ENCODE measurements at places on chromosomes 11 and 22. TPM values are rescaled to one million over a fixed set of nuclear protein-coding genes. Genes with fewer than 3 reads are reported as not detected.
A peak's percentile ranks its signal among the peaks of the same experiment; 100 is the strongest.

The TLCD5 gene
- total RNA-seq, result 1.1 TPM

GRCh38 chr11:2728663-2729332, 29.0 kb upstream of the KCNQ1OT1 start:
- no peak for DNase-seq
- H3K27ac ChIP-seq, result no peak overlapping the region
- peaks cover 13% of the 10 kb centered on the region for H3K4me1 ChIP-seq
- no peaks in the 10 kb centered on the region for H3K36me3 ChIP-seq

DNA sequence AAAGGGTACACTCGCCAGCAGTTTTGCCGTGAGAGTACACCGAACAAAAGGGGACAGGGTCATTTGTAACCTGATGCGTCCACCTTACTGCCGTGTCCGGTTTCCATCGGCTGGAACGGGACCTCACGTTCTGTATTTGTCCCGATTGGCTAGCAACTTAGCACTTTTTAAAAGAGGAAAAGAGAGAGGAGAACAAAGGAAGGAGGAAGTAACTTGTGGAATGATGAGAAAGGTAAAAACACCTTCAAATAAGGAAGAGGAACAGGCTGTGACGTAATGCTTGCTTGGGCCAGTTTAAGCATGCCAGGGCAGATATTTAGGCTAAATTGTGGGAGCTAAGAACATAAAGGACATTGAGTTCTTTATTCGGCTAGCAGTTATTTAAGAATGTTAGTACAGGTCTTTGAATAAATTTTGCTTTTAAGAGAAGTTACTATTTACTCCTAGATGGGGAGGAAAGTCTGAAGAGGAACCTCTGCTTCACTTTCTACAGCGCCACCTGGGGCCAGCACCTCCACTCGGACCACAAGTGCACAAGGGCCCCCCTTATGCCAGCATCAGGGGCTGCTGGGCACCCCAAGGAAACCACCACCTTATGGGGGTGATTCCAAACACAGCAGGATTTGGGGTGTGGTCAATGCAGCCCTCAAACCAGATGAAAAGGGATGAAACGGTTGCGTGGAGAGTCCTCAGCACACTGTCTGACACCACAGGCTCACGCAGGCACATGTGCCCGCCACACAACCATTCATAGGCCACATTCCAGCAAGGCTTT, 5.8 kb downstream of the ARSA start:
- H3K4me1 ChIP-seq, result peaks cover 16% of the 10 kb centered on the region
- peak overlapping the region; percentile 26 for H3K4me3 ChIP-seq
- peaks cover 3% of the 10 kb centered on the region for H3K27me3 ChIP-seq
- peak overlapping the region; percentile 90 for H3K27ac ChIP-seq
- no peak for DNase-seq

DNA sequence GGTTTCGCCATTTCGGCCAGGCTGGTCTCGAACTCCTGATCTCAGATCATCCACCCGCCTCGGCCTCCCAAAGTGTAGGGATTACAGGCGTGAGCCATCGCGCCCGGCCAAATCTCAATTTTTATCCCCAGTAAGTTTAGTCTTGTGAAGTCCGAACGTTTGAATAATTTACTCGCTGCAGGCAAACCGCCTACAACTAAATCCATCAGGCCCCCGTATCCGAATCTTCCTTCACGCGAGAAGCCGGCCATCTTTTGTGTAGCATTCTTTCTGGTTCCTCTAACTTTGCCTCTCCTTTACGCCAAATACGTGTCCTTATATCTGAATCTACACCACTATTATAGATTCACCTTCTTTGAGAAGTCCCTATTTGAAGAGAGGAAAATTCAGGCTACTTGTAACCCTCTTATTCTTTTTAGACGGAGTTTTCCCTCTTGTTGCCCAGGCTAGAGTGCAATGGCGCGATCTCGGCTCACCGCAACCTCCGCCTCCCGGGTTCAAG, 581 bp upstream of the EIF3L start:
- H3K36me3 ChIP-seq, result peaks cover 24% of the 10 kb centered on the region
- peaks cover 16% of the 10 kb centered on the region for H3K4me1 ChIP-seq
- DNase-seq, result no peak
- no peaks in the 10 kb centered on the region for H3K27me3 ChIP-seq
- H3K4me3 ChIP-seq, result peak overlapping the region; percentile 98

The TOB2 gene
- total RNA-seq, result 15.0 TPM

GRCh38 chr11:105670811-105671210, 60.9 kb downstream of the GRIA4 start:
- H3K4me1 ChIP-seq, result no peaks in the 10 kb centered on the region
- no peak for DNase-seq
- H3K27ac ChIP-seq, result no peak overlapping the region
- no peaks in the 10 kb centered on the region for H3K36me3 ChIP-seq
- no peaks in the 10 kb centered on the region for H3K27me3 ChIP-seq
- H3K4me3 ChIP-seq, result no peak overlapping the region

The OR51E2 gene
- total RNA-seq, result under 0.01 TPM

The HBE1 gene
- 5.5 TPM for total RNA-seq

DNA sequence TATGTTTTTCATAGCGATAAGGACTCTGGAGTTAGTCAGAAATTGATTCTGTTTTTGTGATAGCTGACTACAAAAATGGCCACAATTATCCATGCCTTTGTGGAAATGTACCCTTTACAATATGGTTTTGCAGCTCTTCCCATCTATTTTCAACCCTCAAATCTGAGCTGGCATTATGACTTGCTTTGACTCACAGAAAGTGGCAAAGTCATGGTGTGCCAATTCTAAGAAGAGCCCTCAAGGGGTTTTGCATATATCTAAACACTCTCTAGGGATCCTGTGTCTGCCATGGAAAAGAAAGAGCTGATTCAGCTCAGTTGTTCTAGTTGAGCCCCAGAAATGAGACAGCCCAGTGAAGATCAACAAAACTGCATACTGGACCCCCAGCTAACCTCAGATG, 390.5 kb upstream of the RAG2 start:
- H3K4me1 ChIP-seq, result no peaks in the 10 kb centered on the region
- no peak for DNase-seq
- no peak overlapping the region for H3K27ac ChIP-seq
- H3K27me3 ChIP-seq, result no peaks in the 10 kb centered on the region

The GP1BB gene
- 2.1 TPM for total RNA-seq

DNA sequence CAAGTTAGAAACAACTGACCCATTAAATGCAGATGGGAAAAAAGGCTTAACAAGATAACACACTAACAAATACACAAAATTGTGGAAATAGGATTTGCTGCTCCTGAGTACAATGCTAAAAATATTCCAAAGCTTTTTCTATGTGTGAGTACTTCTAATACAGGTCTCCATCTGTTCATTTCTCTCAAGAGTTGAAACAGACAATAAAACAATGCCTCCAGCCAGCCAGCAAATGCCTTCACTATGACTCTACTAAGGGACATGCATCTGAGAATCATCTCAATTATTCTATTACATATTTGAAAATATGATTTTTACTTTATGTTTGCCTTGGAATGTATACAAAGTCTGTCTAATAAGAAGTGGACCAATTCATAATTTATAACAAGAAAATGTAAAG, 119.0 kb downstream of the CADM1 start:
- H3K4me3 ChIP-seq, result no peak overlapping the region
- no peak overlapping the region for H3K27ac ChIP-seq
- no peaks in the 10 kb centered on the region for H3K36me3 ChIP-seq

DNA sequence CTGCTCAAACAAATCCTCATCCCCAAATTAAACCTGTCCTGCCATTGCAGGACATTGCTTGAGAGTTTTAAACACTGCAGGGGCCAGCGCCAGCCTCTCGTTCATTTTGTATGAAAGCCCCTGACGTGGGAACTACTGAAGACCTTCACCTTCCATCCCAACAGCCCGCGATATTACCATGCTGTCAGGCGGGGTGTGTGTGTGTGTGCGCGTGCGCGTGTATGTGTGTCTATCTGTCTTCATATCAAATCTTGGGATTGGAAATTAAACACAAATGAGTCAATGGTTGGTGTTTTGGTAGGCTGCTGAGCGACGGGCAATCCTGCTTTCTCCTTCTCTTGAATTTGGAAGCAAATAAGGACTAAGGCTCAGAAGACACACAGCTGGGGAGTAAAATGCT, 776.9 kb downstream of the TBC1D22A start:
- H3K27ac ChIP-seq, result no peak overlapping the region
- H3K4me3 ChIP-seq, result no peak overlapping the region
- no peak for DNase-seq
- H3K27me3 ChIP-seq, result no peaks in the 10 kb centered on the region

GRCh38 chr22:43867839-43868635, 5.7 kb upstream of the SULT4A1 start:
- peak; percentile 32 for DNase-seq
- no peaks in the 10 kb centered on the region for H3K4me1 ChIP-seq
- no peak overlapping the region for H3K27ac ChIP-seq
- H3K36me3 ChIP-seq, result no peaks in the 10 kb centered on the region

DNA sequence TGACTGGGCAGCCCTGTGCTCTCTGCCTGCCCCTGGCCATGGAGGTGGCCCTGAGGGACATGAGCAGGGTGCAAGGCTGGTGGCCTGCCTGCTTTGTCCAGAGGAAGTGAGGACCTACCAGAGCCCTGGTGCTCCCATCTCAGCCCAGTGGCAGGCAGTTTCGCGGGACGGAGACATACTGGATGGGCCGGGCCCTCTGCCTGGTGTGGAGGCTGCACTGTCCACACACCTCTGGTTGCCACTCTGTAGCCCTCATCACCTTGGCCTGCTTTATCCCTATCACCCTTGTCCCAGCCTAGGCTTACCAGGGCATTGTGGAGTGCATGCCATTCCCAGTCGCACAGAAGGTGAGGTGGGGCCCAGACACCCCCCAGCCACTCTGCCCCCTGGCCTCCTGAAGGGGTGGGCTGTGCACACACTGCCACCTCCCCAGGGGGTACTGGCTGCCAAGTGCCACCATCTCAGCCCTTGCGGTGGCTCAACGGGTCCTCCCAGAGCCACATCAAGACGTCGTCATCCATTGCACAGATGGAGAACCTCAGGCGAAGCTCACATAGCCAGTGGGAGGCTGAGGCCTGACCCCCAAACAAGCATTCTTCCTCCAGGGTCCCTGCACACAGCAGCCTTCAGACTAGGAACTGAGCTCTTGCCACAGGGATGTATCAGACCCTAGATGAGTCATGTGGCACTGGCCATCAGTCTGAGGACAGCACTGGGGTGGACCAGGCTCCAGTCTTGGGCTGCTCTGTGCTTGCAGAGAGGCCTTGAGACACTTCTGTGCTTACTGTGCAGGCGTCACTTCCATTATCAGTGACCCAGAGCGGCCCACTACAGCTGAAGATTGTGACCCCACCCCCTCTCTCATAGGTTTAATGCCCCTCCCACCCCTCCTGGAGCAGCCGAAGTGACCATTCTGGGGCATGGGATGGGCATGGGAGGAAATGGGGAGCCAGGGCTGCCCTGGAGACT, 176.1 kb downstream of the IGLL1 start:
- no peak for DNase-seq
- H3K4me1 ChIP-seq, result peaks cover 6% of the 10 kb centered on the region
- H3K27me3 ChIP-seq, result peaks cover 4% of the 10 kb centered on the region
- no peak overlapping the region for H3K4me3 ChIP-seq

The C22orf15 gene
- total RNA-seq, result 3.3 TPM

The GPR152 gene
- total RNA-seq, result not detected

DNA sequence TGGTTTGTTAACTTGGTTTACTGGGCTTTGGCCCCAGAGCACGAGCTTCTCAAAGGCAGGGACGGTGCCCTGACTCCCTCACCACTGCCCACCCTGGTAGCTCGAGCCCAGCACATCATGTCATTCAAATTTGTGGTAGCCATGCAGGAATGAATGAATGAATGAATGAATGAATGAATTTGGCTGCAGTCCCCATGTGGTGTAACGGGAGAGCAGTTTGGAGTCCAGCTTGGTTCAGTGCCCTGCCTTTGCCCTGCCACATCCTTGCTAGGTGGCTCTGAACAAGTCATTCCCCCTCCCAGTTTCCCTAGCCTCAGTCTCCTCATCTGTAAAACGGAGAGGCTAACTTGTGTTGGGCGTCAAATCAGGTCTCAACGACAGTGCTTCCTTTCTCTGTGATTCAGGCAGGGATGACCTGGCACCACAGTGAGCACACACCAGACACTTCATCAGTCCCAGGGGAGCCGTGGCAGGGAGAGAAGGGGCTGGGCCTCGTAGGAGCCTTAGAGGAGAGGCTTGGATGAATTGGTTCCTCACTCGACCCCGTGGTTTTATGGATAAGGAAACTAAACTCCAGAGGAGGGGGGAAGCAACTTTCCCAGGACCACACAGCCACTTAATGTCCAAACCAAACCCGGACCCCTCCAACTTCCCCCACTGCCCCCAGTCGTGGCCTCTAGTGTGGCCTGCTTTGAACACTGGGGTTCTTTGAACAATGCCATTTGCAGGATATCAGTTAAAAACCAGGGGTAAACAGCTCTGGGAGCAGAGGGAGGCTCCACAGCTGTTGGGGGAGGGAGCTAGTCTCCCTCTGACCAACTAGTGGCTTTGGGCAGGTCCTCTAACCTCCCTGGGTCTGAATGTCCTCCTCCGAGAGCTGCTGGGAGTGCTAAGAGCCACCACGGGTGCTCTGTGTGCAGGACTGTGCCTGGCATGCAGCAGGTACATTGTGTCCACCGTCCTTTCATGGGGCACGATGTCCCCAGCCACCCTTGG, 86.2 kb downstream of the CACNA1I start:
- H3K27ac ChIP-seq, result no peak overlapping the region
- H3K27me3 ChIP-seq, result peaks cover 64% of the 10 kb centered on the region
- H3K4me1 ChIP-seq, result peaks cover 11% of the 10 kb centered on the region
- DNase-seq, result no peak

DNA sequence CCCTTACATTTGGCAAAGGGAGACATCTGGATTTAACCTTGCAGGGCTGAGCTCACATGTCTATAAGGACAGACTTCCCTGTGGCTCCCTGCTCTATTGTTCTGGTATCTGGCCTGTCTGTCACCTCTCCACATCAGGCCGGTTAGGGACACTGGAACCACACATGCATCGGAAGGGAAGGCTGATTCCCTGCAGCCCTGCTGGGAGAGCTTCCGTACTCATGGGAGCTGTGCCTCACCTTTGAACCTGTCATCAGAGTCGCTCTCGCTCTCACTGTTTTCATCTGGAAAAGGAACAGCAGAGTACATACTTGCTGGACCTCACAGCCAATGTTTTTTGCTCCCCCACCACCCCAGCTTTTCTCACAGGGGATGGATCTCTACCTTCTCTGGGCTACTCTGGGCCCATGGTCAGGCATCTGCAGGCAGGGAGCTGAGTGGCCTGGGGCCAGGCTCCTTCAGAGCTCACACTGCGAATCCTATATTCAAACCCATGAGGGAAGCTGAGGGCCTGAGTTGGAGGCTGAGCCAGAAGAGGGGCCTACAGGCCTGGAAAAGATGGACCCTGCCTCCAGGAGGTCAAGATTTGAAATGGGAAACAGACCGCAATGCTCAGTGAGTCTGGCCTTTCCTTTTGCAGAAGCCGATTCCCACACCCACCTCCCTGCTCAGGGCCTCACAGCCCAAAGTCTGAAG, 31.3 kb downstream of the RPL27A start:
- H3K4me1 ChIP-seq, result no peaks in the 10 kb centered on the region
- no peaks in the 10 kb centered on the region for H3K36me3 ChIP-seq
- H3K4me3 ChIP-seq, result no peak overlapping the region
- no peak overlapping the region for H3K27ac ChIP-seq
- no peaks in the 10 kb centered on the region for H3K27me3 ChIP-seq

GRCh38 chr11:107217444-107217843, 199.2 kb upstream of the GUCY1A2 start:
- H3K4me1 ChIP-seq, result no peaks in the 10 kb centered on the region
- H3K36me3 ChIP-seq, result no peaks in the 10 kb centered on the region
- no peak for DNase-seq
- no peak overlapping the region for H3K27ac ChIP-seq
- no peaks in the 10 kb centered on the region for H3K27me3 ChIP-seq

Data from thymus (tissue), 14 donors.